Fibroblast of lung (primary cell): ENCODE measurements at places on chromosomes 11 and 22.

DNA sequence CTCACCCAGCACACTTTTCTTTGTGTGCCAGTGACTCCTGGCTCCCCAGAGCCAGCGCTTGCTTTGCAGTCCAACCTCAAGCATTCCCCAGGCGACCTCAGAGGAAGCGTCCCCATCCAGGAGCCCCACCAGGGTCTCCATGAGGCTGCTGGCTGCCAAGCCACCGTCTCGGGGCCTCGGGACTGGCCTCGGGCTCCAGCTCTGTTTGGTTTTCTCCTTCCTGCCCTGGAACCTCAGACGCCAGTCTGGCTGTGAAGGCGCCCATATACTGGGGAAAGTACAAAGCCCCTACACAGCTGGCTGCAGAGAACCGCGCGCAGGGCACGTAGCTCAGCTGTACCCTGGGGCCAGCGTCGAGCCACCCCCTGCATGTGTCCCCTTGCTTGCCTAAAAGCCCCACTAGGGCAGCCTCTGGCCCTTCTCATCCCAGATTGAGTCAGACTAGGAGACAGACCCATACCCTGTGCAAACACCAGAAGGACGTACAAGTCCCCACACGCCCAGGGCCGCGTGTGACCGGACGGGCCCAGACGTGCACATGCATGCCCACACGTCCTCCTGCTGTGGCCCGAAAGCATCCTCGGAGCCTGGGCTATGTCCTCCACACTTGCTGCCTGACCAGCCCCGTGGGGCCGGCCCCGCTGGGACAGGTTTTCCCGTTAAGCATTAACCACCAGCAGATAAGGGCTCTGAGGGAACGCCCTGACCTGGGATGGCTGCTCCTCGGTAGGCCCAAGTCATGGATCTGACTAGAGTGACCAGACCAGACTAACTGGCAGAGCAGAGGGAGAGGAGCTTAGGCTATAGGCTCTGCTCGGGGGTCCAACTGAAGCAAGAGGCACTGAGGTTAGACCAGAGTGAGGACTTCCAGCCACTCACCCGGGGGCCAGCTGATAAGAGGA, 4.2 kb upstream of the SYT8 start:
- H3K4me3 ChIP-seq = no peak overlapping the region
- no peak overlapping the region for H3K27ac ChIP-seq
- H3K27me3 ChIP-seq = peaks cover 4% of the 10 kb centered on the region
- peaks cover 8% of the 10 kb centered on the region for H3K4me1 ChIP-seq
- DNase-seq = peak; percentile 39
- H3K36me3 ChIP-seq = no peaks in the 10 kb centered on the region

DNA sequence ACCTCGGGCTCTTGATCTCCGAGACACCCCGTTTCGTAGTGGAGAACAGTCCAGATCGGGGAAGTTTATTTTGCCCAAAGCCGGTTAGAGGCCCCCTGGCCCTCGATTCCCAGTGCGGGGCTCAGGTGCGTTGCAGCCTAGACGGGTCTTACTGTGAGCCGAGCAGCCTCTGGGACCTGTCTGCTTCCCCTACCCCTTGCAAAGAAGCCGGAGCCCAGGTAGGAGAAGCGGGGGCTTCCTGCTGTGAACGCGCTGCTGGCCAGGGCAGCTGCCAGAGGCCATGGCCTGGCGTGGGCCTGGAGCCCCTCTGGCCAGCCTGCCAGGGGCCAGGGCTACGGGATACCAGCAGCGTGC, 621 bp downstream of the TSPO start:
- peaks cover 3% of the 10 kb centered on the region for H3K4me1 ChIP-seq
- H3K4me3 ChIP-seq = peak overlapping the region; percentile 74
- no peak for DNase-seq
- H3K36me3 ChIP-seq = no peaks in the 10 kb centered on the region
- H3K27me3 ChIP-seq = no peaks in the 10 kb centered on the region

- H3K27ac ChIP-seq = no peak overlapping the region
- DNase-seq = no peak
- peaks cover 13% of the 10 kb centered on the region for H3K4me1 ChIP-seq
- H3K36me3 ChIP-seq = peaks cover 4% of the 10 kb centered on the region
- H3K4me3 ChIP-seq = no peak overlapping the region
These were observed 46.3 kb downstream of the AMOTL1 start for GRCh38 chr11:94814272-94814976.

GRCh38 chr11:107547961-107548360, 17.6 kb downstream of the ALKBH8 start:
- no peaks in the 10 kb centered on the region for H3K4me1 ChIP-seq
- H3K27ac ChIP-seq = no peak overlapping the region
- DNase-seq = no peak
- H3K4me3 ChIP-seq = no peak overlapping the region

GRCh38 chr22:20181194-20181883, 30.5 kb upstream of the CCDC188 start:
- no peaks in the 10 kb centered on the region for H3K4me1 ChIP-seq
- no peak overlapping the region for H3K27ac ChIP-seq
- no peaks in the 10 kb centered on the region for H3K36me3 ChIP-seq
- DNase-seq = no peak

DNA sequence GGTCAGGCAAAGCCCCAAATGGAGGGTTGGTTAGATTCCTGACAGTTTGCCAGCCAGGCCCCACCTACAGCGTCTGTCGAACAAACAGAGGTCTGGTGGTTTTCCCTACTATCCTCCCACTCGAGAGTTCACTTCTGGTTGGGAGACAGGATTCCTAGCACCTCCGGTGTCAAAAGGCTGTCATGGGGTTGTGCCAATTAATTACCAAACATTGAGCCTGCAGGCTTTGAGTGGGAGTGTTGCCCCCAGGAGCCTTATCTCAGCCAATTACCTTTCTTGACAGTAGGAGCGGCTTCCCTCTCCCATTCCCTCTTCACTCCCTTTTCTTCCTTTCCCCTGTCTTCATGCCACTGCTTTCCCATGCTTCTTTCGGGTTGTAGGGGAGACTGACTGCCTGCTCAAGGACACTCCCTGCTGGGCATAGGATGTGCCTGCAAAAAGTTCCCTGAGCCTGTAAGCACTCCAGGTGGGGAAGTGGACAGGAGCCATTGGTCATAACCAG, 4.7 kb upstream of the TTC36 start:
- no peak overlapping the region for H3K4me3 ChIP-seq
- DNase-seq = peak; percentile 36
- peaks cover 15% of the 10 kb centered on the region for H3K36me3 ChIP-seq
- H3K27me3 ChIP-seq = no peaks in the 10 kb centered on the region

DNA sequence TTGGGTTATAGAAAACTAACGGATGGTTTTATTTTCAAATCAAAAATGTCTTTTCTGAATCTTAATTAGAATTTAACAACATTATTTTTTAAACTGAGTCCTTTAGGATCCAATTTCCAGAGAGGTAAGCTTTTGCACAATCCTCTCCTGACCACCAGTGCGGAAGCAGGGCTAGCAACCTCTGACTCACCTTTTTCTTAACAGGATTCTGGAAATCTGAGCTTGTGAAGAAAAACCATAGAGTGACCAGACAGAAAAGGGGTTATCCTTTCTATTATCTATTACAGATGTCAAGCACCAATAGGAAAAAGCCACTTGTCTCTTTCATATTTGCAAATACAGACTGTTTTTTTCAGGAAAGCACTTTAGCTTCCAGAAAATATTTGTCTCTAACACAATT, 25.3 kb downstream of the ALG9 start:
- no peaks in the 10 kb centered on the region for H3K27me3 ChIP-seq
- peak; percentile 22 for DNase-seq
- peaks cover 15% of the 10 kb centered on the region for H3K4me1 ChIP-seq

GRCh38 chr11:57728829-57729228, 12.5 kb upstream of the SELENOH start:
- H3K4me1 ChIP-seq = no peaks in the 10 kb centered on the region
- no peaks in the 10 kb centered on the region for H3K36me3 ChIP-seq
- H3K27me3 ChIP-seq = no peaks in the 10 kb centered on the region
- no peak overlapping the region for H3K27ac ChIP-seq
- DNase-seq = no peak
- H3K4me3 ChIP-seq = no peak overlapping the region

- H3K27me3 ChIP-seq = no peaks in the 10 kb centered on the region
- DNase-seq = no peak
These were observed 726.1 kb downstream of the FAM181B start for GRCh38 chr11:82007521-82007920.

GRCh38 chr11:123797114-123797513, 9.0 kb downstream of the OR6M1 start:
- no peaks in the 10 kb centered on the region for H3K36me3 ChIP-seq
- no peaks in the 10 kb centered on the region for H3K27me3 ChIP-seq
- no peak overlapping the region for H3K27ac ChIP-seq
- no peak overlapping the region for H3K4me3 ChIP-seq
- no peaks in the 10 kb centered on the region for H3K4me1 ChIP-seq
- no peak for DNase-seq

- no peaks in the 10 kb centered on the region for H3K4me1 ChIP-seq
- DNase-seq = no peak
- no peak overlapping the region for H3K4me3 ChIP-seq
- H3K36me3 ChIP-seq = no peaks in the 10 kb centered on the region
- no peak overlapping the region for H3K27ac ChIP-seq
- H3K27me3 ChIP-seq = peaks cover 7% of the 10 kb centered on the region
These were observed 199.8 kb downstream of the MIAT start for GRCh38 chr22:26857169-26857568.

DNA sequence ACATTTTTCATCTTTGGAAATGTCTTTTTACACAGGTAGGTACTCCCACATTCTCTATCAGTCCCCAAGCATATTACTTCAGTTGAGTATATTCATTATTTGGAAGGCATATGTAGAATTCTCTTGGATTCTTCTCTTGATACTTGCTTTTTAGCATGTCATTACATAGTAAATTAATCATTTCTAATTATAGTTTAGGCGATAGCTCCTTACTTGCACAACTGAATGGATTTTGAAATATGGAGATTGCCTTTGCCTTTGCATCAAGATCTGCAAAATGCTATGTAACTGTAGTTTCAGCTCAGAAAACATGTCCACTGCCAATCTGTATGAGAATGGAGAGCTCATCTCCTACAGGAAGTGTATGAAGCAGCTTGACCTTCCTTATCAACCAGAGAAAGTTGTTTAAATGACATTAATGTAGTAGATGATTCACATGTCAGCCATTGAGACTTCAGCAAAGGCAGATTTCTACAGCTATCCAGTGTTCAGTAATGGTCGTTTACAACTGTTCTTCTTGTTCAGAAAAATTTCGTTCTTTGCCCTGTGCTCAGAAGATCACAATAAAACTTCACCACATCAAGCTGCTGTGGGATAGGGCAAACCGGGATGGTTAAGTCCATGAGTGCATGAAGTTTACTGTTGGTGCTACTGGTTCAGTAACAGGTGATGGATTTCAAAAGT, 61.6 kb downstream of the PPP6R3 start:
- peaks cover 3% of the 10 kb centered on the region for H3K36me3 ChIP-seq
- no peak overlapping the region for H3K4me3 ChIP-seq
- no peaks in the 10 kb centered on the region for H3K4me1 ChIP-seq
- no peaks in the 10 kb centered on the region for H3K27me3 ChIP-seq
- no peak overlapping the region for H3K27ac ChIP-seq

DNA sequence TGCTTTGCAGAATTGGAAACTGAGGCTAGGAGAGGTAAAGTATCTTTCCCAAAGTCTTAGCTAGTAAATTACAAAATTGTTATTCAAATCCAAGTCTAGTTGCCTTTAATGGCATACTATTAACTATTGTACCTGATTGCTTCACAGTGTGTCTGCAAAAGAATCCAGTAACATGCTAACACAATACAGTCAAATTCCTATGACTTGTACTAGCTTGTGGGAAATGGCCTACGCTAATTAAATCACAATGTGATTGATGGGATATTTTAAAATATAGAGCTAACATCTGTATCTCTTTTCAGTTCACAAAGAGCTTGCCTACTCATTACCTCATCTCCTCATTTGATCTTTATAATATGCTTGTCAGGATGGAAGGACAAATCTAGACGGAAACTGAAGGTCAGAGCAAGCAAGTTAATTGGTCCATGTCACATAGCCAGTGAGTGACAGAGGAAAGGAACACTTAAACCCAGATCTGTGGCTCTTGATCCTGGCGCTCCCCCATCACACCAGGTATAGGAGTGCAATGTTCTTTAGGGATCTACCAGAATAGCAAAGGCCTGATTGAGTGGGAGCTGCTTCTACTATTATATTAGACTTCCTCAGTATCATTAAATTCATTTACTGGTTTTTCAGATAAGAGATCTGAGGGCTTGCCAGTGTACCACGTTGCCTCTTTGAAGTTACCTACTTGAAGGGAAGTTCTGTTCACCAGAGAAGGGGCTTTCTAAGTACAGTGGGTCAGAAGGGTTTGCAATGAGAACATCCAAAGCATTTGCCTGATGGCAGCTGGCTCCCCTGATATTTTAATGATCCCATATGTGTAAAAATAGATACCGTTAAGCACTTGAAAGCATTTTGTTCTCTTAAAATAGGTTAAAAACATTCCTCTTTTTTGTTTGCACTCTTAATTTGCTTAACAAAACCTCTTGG, 213.6 kb upstream of the SESN3 start:
- DNase-seq = no peak
- no peaks in the 10 kb centered on the region for H3K4me1 ChIP-seq
- H3K36me3 ChIP-seq = no peaks in the 10 kb centered on the region
- H3K4me3 ChIP-seq = no peak overlapping the region
- H3K27ac ChIP-seq = no peak overlapping the region

DNA sequence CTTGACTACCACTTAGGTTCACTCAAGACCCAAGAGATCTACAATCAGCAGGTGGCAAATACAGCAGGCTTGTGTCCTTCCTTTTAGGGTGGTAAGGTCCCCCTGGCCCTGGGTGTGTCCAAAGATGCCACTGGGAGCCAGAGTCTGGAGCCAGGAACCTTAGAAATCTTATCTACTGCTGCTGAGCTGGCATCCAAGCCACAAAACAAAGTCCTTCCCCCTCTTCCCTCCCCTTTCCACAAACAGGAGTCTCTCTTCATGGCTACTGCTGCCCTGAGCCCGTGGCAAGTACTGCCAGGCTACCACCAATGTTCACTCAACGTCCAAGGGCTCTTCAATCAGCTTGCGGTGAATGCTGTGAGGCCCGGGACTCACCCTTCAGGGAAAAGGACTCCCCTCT, 21.4 kb upstream of the AQP11 start:
- no peak for DNase-seq
- H3K36me3 ChIP-seq = no peaks in the 10 kb centered on the region

DNA sequence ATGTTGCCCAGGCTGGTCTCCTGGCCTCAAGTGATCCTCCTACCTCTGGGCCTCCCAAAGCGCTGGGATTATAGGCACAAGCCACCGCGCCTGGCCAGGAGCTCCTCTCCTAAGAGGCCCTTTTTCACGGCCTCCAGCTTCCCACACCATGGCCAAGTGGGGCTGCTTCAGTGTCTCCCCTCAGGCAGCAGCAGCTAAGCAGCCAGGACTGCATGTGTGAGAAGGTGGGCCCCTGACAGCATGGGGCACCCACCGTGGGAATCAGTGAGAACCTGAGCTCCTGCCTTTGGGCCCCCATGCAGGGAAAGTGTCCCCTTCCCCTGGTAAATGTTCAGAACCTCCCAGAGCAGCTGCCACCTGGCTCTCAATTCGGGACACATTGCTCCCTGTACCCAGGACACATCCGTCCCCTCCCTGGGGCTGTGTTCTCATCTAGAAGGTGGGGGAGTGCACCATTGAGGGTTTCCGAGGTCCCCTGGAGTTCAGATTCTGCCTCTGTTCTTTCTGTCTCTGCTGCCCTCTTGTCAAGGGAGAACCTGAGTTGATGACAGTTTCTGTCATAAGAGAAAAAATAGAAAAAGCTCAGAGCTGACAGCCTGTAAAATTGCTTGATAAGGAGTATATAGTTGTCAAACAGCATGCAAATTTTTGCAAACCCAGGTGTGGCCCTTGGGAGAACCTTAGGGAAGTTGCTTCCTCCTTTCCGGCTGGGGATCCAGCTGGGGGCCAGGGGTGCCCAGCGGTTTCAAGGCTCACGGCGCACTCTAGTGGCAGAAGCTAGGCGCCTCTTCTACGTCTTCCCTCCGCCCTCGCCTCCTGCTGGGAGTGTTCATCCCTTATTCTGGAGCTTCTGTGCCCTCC, 29.7 kb downstream of the FAM83F start:
- H3K27me3 ChIP-seq = peaks cover 8% of the 10 kb centered on the region
- H3K4me1 ChIP-seq = no peaks in the 10 kb centered on the region
- peak; percentile 53 for DNase-seq
- H3K36me3 ChIP-seq = no peaks in the 10 kb centered on the region
- H3K27ac ChIP-seq = no peak overlapping the region
